ENCODE measurements at places on chromosomes 1 and 21.

- DNase-seq = peak; percentile 60
These were observed 53.1 kb downstream of the RIMS3 start for GRCh38 chr1:40612345-40612831.

DNA sequence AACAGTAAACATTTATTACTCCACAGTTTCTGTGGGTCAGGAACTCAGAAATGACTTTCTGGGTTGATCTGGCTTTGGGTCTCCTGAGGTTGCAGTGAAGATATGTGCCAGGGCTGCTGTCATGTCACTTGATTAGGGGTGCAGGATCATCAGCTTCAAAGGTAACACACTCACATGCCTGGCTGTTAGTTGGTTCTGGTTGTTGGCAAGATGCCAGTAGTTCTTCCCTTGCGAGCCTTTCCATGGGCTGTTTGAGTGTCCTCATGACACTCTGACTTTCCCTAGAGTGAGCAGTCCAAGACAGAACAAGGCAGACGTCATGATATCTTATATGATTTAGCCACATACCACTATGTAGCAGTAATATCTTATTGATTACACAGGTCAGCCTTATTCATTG lies 1.8 kb downstream of the SWT1 start:
- no peak for DNase-seq

- peak; percentile 67 for DNase-seq
These were observed 56.1 kb downstream of the ATP2B4 start for GRCh38 chr1:203682473-203683383.

GRCh38 chr1:234718496-234719453 lies 108.8 kb upstream of the IRF2BP2 start:
- DNase-seq = no peak

GRCh38 chr1:26289158-26290059 lies 9.5 kb downstream of the SH3BGRL3 start:
- no peak for DNase-seq
